Dermis blood vessel endothelial cell (primary cell): ENCODE measurements at places on chromosomes 12 and 14.

GRCh38 chr12:111164833-111165525 is 203.9 kb downstream of the PHETA1 start:
- no peak for DNase-seq

DNA sequence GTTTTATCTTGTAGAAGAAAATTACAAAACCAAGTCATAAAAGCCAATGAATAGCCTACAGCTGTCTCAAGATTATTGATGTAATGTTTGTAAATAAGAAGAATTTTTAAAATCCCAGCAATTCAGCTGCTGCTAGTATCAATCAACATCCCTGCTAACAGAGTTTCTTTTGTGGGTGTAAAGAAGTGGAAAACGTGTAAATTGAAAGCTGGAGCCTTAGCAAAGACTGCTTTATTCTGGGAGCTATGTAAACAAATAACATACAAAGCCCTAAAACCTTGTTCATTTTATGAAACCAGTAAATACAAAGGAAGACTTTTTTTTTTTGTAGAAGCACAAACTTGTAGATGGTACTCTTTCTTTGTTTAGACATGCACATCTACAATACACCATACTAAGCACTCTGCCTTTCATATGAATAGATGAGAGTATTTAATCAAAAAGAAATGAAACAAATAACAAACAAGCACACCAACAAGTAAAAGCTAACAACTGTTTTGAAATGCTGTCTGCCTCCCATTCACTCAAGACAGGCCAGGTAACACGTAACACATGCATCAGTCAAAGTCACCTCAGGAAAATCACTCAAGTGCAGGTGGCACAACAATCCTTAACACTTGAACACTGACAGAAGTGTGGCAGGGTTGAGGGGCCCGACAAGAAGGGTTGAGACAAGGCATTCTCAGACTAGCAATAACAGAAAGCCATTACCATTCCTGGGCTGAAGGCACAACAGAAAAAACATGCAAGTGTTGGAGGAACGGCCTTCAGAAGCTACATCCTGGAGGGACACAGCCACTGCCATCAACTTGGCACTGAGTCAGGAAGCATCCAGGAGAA is 1364.0 kb upstream of the SEL1L start:
- DNase-seq = no peak

DNA sequence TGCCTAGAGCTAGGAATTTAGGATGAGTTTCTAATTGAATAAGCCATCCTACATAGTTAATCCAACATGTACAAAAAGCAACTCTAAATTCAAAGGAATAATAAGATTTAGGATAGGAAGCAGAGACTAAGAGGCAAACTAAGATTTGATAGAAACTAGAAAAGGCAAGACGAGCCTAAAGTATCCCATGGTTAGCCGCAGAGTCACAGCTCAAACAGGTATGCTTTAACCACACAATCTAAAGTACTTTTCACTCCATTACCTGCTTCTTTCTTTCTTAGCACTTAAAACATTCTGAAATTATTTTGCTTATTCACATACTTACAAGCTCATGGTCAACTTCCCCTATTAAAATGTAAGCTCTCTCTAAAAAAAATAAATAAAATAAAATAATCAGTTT is 51.8 kb downstream of the OTOGL start:
- DNase-seq = no peak

DNA sequence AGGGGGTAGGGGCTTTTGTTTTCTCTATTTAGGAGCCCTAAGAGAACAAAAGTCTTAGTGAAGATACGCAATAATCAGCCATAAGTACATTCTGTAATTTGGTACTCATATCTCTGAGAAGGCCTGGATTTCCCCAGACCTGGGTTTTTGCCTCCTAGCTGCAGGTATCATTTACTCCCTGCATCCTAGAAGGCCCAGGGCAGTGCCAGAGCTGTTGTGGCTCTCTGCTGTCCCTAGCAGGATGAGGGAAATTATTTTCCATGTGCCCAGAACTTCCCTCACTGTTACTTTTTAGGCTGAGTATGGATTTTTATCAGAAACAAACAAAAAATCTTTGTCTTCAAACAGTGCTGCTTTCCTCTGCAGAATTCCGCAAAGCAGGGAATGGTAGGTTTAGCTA is 192.5 kb upstream of the SYT1 start:
- no peak for DNase-seq

- no peak for DNase-seq
Measured at GRCh38 chr12:42689699-42690098, 100.2 kb upstream of the PRICKLE1 start.

GRCh38 chr12:124637581-124637981 is 70.2 kb upstream of the NCOR2 start:
- no peak for DNase-seq

DNA sequence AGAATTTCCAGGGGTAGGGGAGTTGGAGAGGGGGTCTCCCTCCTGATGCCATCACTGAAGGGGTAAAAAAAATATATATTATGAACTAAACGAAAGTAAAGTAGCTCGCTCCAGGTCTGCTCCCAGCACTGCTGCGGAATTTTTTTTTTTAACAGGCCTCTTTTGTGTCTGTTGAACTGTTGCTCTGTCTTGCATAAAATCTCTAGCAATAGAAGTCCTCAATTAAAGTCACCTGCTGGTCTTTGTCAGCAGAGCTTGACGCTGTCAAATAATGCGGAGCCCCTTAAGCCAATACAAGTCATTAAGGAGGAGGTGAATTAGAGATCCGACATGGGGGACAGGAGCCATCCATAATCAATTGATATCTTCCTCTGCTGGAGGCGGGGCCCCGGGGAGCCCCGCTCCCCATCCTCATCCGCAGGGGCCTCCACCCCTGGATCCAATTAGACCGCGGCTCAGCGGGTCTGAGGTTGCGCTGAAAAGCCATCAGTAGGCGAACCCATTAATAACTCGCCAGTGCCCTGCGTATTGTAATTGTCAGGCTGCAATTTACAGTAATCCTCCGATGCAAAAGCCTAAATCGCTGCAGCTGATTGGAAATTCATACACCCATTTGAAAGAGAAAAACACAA is 85.6 kb downstream of the DICER1 start:
- DNase-seq = no peak

DNA sequence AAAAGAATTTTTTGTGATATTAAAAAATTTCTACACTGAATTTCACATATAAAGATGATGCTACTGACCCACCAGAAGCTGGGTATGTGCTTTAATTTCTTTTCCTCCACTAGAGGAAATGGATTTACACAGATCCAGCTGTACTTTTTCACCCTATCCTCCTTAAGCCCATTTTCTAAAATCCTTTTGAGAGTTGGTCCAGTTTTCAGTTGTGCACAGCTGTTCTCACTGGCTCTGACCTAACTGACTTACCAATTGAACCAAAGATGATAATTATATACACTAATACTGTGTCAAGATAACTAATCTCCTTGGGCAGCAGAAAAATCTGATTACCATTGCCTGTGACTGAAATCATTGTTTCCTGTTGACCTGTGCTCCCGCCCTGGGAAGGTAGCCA is 108.5 kb downstream of the ZFC3H1 start:
- DNase-seq = no peak

- no peak for DNase-seq
Measured at GRCh38 chr14:89276424-89276975, 140.5 kb downstream of the FOXN3 start.

- no peak for DNase-seq
Measured at GRCh38 chr14:64000749-64001148, 147.9 kb downstream of the SYNE2 start.

DNA sequence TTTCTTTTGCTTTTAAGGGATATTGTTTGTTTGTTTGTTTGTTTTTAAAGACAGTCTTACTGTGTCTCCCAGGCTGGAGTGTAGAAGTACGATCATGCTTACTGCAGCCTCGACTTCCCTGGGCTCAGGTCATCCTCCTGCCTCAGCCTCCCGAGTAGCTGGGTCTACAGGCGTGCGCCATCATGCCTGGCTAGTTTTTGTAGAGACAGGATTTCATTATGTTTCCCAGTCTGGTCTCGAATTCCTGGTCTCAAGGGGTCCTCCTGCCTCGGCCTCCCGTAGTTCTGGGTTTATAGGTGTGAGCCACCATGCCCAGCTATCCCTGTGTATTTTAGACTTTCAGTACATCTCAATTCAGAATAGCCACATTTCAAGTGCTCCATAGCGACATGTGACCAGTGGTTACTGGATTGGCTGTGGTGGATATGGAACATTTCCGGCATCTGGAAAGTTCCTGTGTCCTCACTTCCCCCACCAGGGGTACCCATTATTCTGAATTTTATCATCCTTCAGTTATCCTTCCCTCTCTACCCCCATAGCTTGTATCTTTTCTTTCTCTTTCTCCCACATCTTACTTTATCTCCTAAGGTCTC is 61.1 kb downstream of the HRK start:
- DNase-seq = peak; percentile 6
